ENCODE measurements at places on chromosomes 3 and 15. TPM values are rescaled to one million over a fixed set of nuclear protein-coding genes. Genes with fewer than 3 reads are reported as not detected.

- no peak overlapping the region for H3K4me3 ChIP-seq
- no peaks in the 10 kb centered on the region for H3K27me3 ChIP-seq
- H3K27ac ChIP-seq = no peak overlapping the region
- no peaks in the 10 kb centered on the region for H3K4me1 ChIP-seq
These were observed 17.8 kb downstream of the ABHD17C start for GRCh38 chr15:80712956-80713355.

DNA sequence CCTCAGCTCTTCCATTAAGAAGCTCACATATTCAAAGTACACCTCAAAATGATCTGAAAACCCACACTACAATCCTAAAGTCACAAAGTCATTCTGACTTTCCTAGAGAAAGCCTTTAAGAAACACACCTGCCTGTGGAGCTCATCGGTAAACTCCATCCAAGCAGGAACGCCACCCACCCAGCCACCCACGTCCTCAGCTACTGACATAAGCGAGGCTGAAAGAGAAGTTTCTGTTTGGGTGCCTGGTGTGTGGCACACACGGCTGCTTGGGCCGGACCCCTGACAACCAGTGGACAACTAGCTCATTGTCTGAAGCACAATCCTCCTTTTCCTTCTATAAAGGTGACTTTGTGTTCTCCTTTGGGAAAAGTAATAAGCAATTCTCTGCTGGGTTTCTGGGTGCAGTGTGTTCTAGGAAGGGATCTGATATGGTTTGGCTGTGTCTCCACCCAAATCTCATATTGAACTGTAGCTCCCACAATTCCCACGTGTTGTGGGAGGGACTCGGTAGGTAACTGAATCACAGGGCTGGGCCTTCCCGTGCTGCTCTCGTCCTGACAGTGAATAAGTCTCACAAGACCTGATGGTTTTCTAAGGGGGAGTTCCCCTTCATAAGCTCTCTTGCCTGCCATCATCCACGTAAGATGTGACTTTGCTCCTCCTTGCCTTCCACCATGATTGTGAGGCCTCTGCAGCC lies 26.1 kb downstream of the FAM174B start:
- H3K27ac ChIP-seq = no peak overlapping the region
- no peaks in the 10 kb centered on the region for H3K36me3 ChIP-seq
- peaks cover 8% of the 10 kb centered on the region for H3K27me3 ChIP-seq

- DNase-seq = no peak
- no peaks in the 10 kb centered on the region for H3K36me3 ChIP-seq
- H3K4me3 ChIP-seq = no peak overlapping the region
- no peak overlapping the region for H3K27ac ChIP-seq
These were observed 67.9 kb downstream of the PRICKLE2 start for GRCh38 chr3:64157150-64158035.

- no peaks in the 10 kb centered on the region for H3K4me1 ChIP-seq
- H3K36me3 ChIP-seq = no peaks in the 10 kb centered on the region
- no peak overlapping the region for H3K27ac ChIP-seq
- H3K27me3 ChIP-seq = no peaks in the 10 kb centered on the region
- H3K4me3 ChIP-seq = no peak overlapping the region
These were observed 14.2 kb downstream of the MYO5C start for GRCh38 chr15:52281085-52282035.

- no peaks in the 10 kb centered on the region for H3K27me3 ChIP-seq
- H3K27ac ChIP-seq = no peak overlapping the region
- no peak for DNase-seq
These were observed 73.0 kb downstream of the ATP1B3 start for GRCh38 chr3:141949399-141949798.

DNA sequence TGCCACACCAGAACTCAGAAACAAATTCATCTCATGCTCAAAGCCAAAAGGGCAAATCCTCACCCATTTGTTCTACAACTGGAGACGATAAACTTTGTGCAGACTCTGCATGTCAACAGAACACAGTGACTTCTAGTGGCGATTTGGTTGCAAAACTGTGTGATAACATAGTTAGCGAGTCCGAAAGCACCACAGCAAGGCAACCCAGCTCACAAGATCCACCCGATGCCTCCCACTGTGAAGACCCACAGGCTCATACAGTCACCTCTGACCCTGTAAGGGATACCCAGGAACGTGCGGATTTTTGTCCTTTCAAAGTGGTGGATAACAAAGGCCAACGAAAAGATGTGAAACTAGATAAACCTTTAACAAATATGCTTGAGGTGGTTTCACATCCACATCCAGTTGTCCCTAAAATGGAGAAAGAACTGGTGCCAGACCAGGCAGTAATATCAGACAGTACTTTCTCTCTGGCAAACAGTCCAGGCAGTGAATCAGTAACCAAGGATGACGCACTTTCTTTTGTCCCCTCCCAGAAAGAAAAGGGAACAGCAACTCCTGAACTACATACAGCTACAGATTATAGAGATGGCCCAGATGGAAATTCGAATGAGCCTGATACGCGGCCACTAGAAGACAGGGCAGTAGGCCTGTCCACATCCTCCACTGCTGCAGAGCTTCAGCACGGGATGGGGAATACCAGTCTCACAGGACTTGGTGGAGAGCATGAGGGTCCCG lies 199.7 kb downstream of the AKAP13 start:
- H3K27me3 ChIP-seq = no peaks in the 10 kb centered on the region
- H3K36me3 ChIP-seq = peaks cover 23% of the 10 kb centered on the region
- peak overlapping the region; percentile 34 for H3K4me3 ChIP-seq
- DNase-seq = no peak
- peak overlapping the region; percentile 94 for H3K27ac ChIP-seq

DNA sequence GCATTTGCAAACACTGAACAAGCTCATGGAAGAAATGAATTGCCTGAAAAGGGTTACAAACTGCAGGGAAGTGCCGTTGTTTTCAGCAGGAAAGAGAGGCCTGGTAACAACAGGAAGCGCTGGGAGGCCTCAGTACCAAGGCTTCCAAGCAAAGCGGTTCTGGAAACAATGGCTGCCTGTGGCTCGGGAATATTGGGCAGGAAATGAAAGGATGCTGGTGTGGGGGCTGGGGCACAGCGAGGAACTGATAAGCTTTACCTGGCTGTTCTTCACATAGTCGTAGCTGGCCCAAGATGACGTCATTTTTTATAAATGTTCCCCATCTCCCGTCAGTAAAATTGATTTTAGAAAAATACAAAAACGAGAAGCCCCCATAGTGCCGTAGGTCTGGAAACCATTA lies 55.9 kb downstream of the ARHGAP31 start:
- peak overlapping the region; percentile 28 for H3K27ac ChIP-seq
- no peak overlapping the region for H3K4me3 ChIP-seq

GRCh38 chr3:88101142-88101541 lies 42.1 kb downstream of the ZNF654 start:
- no peak overlapping the region for H3K4me3 ChIP-seq
- no peak overlapping the region for H3K27ac ChIP-seq
- no peak for DNase-seq
- no peaks in the 10 kb centered on the region for H3K27me3 ChIP-seq

DNA sequence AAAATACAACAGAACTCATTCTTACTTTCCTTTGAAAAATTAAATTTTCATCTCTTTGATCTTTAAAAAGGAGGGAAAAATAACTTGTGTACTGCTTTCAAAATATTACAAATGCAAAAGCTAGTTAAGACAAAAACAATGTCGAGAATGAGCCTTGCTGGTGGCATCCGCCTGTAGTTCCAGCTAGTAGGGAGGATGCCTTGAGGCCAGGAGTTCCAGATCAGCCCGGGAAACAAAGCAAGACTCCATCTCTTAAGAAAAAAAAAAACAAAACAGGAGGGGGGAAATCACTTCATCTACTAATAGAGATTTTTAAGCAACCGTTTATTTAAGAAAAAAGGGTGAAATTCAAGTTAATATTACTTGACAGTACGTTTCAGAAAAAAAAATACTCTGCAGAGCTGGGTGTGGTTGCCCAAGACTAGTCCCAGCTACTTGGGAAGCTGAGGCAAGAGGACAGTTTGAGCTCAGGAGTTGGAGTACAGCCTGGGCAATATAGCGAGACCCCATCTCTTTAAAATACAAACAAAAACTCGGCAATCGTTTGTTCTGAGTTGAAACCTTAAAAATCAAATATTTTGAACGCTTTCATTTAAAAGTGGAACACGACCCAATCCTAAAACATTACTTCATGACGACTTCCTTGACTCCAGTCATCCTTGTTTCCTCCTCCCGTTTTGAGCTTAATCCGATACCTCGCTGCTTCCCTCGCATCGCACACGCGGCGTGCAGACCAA lies 1.2 kb downstream of the KPNA1 start:
- H3K27me3 ChIP-seq = no peaks in the 10 kb centered on the region
- H3K36me3 ChIP-seq = peaks cover 11% of the 10 kb centered on the region
- DNase-seq = no peak

DNA sequence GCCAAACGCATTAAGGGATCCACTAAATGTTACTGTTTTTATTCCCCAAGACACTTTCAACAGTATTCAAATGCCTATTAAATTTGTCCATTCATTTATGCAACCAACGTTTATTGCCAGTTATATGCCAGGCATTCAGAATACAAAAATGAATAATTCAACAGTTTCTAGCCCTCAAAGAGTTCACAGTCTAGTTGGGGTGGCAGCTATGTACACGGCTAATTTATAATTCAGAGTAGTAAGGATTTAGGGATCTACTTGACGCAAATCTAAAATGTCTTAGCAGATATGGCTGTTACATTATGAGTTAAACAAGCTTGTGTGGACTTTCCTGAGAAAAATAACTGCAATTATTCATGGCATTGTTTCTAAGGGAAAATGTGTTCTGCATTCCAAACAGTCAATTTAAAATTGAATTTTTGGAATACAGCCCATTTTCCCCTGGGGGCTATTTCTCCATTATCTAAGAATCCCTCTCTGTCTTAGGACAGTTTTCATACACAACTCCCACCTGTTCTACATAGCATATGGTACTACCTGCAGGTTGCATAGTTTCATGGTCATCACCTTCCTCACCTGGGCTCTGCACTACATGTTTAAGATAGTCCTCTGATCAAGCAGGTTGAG lies 11.5 kb upstream of the MSL2 start:
- DNase-seq = no peak
- H3K27ac ChIP-seq = no peak overlapping the region
- H3K4me3 ChIP-seq = no peak overlapping the region
- peaks cover 26% of the 10 kb centered on the region for H3K27me3 ChIP-seq
- peaks cover 4% of the 10 kb centered on the region for H3K4me1 ChIP-seq

DNA sequence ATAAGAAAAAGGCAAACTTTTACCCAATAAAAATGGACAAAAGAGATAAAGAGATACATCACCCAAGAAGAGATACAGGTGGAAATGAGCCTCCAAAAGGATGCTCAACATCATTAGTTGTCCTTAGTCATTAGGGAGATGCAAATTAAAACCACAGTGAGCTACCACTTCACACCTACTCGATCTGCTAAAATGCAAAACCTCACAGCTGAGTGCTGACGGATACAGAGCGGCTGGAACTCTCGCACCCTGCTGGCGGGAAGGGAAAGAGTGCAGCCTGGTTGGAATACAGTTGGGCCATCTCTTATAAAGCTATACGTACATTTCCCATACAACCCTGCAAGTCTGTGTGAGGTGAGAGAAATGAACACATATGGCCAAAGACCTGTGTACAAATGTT lies 78.5 kb upstream of the PRR20G start:
- no peaks in the 10 kb centered on the region for H3K4me1 ChIP-seq
- H3K36me3 ChIP-seq = no peaks in the 10 kb centered on the region
- no peak for DNase-seq
- peaks cover 26% of the 10 kb centered on the region for H3K27me3 ChIP-seq

DNA sequence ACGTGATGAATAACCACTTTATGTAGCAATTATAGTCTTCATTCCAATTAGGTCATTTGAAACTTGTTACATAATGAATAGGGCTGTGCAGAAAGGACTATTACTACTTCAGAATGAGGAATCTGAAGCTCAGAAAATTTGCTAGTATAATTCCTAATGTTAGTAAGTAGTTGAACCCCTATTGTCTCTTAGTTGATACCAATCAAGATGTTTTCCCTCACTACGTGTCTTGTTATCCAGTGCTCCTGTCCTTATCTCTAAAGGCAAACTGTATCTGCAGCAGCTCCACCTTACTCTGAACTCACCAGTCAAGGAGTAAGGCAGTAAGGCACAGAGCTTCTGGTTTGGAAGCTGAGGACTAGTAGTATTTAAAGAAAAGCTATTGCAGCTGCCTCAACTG lies 32.0 kb downstream of the RAB11A start:
- no peaks in the 10 kb centered on the region for H3K27me3 ChIP-seq
- H3K4me1 ChIP-seq = peaks cover 23% of the 10 kb centered on the region
- H3K4me3 ChIP-seq = no peak overlapping the region
- H3K27ac ChIP-seq = no peak overlapping the region
- H3K36me3 ChIP-seq = peaks cover 16% of the 10 kb centered on the region

DNA sequence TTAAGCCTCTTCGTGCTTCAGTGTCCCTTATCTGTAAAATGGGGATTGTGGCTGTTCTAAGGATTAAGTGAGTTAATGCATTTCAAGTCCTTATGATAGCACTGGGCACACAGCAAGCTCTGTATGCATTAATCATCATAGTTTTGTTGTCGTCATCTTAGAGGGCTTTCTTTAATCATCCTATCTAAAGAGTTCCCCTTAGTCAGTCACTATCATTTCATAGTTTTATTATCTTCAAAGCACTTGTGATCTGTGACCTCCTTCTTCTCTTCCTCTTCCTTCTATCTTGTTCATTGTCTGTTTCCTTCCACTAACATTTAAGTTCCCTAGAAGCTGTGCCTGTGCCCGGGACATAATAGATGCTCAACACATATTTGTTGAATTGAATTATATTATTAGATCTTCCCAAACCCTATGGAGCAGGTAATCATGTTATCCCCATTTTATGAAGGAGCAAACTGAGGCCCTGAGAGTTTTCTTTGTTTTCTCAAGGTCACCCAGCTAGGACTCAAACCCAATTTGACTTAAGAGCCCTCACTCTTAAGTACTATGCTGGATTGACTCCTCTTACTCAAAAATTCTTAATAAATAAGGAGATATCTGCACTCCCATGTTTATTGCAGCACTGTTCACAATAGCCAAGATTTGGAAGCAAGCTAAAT lies 24.1 kb downstream of the DUOX2 start:
- H3K27ac ChIP-seq = no peak overlapping the region
- DNase-seq = no peak
- peaks cover 51% of the 10 kb centered on the region for H3K27me3 ChIP-seq
- no peak overlapping the region for H3K4me3 ChIP-seq
- no peaks in the 10 kb centered on the region for H3K4me1 ChIP-seq

TNNC1 gene
- polyA plus RNA-seq = not detected

REC114 gene
- polyA plus RNA-seq = not detected

CXCR6 gene
- polyA plus RNA-seq = 0.27 TPM

ABI3BP gene
- not detected for polyA plus RNA-seq

MYO5C gene
- polyA plus RNA-seq = not detected

C3orf85 gene
- polyA plus RNA-seq = not detected

PLSCR5 gene
- polyA plus RNA-seq = not detected

CX3CR1 gene
- polyA plus RNA-seq = 1.5 TPM

CPN2 gene
- polyA plus RNA-seq = not detected

Measured in naive B cell (primary cell).